KG1 (cell line): ENCODE measurements at places on chromosomes 3 and 15.
A peak's percentile ranks its signal among the peaks of the same experiment; 100 is the strongest.

- no peak for DNase-seq
Measured at GRCh38 chr15:97691078-97691477, 269.4 kb upstream of the ARRDC4 start.

GRCh38 chr3:56012721-56013120 is 455.5 kb downstream of the ERC2 start:
- no peak for DNase-seq

GRCh38 chr15:92074646-92075045 is 221.1 kb downstream of the SLCO3A1 start:
- no peak for DNase-seq

DNA sequence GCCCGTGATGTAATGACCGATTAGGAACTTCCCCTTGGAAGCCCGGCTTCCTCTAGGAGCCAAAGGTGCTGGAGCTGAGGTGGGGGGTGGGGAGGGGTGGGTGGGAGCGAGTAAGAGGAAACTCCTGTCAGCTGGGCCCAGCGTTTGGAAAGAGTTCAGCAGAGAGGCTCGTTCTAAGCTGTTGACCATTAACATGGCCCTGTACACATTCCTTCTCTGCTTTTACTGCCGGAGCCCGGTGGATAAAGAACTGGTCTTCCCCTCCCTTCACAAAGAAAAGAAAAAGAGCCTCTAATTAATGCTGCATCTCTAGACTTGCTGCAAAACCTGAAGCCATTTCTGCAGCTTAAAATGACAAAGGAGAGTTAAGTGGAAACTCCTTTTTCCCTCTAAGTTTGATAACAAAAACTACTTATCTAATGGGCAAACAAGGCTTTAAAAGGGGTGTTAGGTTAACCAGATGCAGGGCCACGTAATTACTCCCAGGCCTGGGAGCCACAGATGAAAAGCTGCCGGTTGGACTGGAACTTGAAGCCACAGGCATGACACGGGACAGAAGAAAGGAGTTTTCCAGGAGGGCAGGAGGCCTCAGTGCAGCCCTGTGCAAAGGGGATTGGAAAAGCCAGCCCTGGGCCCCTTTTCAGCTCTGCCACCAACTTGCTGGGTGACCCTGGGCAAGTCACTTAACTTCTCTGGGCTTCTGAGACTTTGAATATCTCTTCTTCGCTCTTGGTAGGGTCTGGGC is 71.3 kb downstream of the SMAD6 start:
- DNase-seq, result no peak

DNA sequence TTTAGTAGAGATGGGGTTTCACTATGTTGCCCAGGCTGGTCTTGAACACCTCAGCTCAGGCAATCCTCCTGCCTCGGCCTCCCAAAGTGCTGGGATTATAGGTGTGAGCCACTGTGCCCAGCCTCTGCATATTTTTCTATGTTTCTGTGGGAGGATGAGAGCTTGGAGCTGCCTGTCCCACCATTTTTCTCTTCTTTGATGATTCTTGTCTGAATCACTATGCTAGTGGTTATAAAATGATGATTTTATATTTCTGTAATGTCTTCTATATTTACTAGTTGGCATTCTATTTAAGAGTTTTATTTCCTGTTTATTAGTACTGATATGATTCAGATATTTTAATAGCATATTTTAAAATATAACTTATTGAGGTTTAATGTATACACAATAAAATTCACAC is 69.7 kb downstream of the CHCHD6 start:
- no peak for DNase-seq

DNA sequence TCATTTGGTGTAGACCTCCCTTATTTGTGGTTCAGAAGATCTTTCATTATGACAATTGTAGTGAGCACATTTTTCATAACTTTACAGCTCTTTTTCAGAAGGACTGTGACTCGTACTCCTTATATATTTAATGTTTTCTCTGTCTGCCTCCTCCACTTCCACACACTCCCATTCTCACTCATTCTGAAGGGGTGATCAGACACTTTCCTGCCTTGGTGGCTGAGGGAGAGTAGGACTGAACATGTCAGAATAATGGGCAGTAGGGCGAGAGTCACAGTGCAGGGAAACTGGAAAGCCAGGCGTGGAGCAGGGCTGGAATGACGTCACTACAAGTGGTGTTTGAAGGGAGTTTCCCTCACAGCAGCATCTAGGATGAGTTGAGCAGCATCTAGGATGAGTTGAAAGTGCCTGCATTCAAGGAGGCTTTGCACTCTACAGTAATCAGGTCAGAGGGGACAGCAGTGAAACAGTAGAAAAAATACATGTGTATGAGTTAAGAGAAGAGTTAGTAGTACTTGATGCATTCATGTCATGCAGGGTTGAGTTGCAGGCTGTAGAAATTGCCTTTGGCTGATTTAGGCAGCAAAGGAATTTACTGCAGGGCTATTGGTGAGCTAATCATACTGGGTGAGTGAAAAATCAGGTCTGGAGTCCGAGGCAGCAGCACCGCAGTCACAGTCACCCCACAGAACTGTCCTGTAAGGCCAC is 36.3 kb upstream of the FBXL22 start:
- DNase-seq, result no peak

DNA sequence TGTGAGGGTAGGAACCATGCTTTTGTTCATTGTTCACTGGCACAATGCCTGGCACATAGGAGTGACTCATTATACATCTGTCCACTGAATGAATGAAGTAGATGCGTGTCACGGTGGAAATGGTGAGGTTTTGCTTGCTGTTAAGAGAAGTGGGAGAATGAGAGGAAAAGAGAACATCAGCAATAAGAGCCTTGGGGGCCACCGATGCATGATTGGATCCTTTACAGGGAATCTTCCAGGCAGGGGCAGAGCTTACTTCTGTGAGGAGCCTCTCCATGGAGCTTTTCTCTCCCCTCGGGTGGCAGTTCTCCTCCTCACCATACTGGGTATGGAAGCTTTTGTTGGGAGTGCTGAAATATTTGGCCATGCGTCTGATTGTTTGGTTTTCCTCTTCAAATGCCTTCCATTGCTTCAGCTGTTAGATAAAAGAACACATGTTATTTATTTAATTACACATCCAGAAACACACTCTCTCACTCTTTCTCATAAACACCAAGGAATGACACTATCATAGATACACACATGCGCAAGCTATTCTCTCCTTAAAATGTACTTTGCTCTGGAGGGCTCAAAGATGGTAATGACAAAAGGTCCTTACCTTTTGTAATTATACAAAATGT is 78.9 kb upstream of the GSK3B start:
- DNase-seq, result no peak

DNA sequence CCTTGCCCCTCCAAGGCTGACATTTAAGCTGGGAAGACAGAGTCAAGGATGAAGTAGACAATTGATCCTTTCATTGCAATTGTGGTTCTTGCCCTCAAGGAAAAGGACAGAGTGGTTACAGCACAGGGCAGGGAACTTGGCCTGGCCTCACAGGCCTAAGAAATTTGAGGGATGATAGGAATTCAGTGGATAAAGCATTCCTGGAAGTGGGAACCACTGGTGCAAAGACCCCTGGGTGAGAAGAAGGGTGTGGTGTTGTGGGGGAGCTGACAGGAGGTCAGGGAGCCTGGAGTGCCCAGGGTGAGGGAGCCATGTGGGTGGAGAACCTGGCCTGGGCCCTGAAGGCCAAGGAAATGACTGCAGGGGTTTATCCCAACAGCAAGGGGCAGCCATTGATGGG is 287.4 kb downstream of the UACA start:
- DNase-seq, result no peak

GRCh38 chr3:73418681-73419080 is 206.1 kb downstream of the PDZRN3 start:
- no peak for DNase-seq

DNA sequence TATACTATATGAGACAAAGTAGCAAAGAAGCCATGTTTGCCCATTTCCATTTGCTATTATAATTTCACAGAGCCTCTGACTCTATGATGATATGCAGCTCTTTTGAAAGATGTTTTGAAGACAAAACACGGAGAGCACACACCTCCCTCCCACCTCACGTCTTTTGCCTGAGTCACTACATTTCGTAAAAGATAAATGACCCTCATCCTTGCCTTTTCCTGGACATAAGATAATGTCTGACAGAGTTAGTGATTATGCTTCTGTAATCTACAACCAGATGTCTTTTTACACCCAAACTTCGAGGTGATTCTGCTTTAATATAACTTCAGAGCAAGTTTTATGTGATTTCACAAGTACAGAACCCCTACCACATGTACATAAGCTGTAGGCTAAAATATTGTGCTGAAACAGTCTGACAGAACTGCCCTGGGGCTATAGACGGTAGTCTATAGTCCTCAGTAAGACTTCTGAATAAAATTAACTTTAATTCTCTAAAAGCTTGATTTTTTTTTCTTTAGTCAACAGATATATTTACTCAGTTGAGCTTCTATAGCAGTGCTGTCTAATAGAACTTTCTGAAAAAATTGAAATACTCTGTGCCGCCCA is 99.9 kb downstream of the CD200R1L start:
- DNase-seq, result no peak

GRCh38 chr15:52834379-52834778 is 44.2 kb upstream of the ONECUT1 start:
- DNase-seq, result no peak

GRCh38 chr3:97278506-97278905 is 464.1 kb downstream of the EPHA6 start:
- no peak for DNase-seq

- DNase-seq, result no peak
Measured at GRCh38 chr15:63211549-63211948, 22.1 kb downstream of the RAB8B start.

- no peak for DNase-seq
Measured at GRCh38 chr3:140756240-140757016, 78.6 kb downstream of the TRIM42 start.

- DNase-seq, result no peak
Measured at GRCh38 chr3:58609990-58610389, 32.8 kb upstream of the FAM107A start.

DNA sequence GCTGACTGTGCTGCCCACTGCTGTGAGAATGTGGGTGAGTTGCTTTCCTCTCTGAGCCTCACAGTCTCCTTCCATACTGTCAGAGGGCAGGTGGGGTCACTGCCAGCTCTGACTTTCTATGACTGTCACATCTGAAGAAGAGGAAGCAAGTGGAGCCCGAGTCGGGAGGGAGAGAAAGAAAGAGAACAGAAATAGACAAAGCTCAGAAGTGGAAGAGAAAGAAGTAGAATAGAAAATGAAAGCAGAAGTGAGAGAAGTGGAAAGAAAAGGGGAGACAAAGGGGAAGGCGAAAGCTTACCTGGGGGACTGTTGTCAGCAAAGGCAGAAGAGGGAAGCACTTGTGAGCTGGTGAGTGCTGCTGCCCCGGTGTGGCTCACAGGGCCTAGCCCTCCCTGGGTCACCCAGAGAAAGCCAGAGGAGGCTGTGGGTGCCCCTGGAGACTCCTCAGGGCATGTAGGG is 57.9 kb downstream of the EPHB1 start:
- DNase-seq, result peak; percentile 3

DNA sequence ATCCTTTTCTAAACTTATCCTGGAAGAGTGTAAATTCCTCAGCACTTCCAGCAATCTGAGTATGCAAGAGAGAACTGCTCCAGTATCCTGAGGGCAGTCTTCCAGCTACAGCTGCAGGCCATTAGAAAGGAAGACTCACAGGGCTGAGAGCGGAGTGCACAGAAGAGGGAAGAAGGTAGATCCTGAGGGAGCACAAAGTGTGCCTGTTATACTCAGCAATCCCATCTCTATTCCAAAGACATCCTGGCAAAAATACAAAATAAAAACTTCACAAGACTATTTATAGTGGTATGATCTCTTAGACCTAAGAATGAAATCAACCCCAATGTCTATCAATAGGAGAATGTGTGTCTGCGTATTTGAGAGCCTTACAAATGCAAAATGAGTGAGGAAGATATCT is 292.0 kb downstream of the ZIC1 start:
- DNase-seq, result no peak

GRCh38 chr3:70308760-70309159 is 3.7 kb downstream of the MDFIC2 start:
- no peak for DNase-seq

DNA sequence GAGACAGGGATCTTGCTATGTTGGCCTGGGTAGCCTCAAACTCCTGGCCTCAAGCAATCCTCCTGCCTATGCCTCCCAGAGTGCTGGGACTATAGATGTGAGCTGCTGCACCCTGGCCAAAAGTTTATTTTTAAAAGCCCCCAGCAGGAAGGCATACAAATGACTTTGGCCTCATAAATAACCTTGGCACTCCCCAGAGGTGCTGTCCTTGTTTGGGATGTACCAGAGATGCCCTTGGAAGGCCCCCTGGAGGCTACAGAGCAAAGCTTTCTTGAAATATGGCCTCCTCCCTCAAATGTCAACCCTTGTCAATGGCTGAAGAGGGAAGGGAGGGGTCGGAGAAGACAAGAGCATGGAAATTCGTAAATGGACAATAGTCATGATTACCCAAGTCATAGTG is 14.0 kb upstream of the RTP3 start:
- no peak for DNase-seq

DNA sequence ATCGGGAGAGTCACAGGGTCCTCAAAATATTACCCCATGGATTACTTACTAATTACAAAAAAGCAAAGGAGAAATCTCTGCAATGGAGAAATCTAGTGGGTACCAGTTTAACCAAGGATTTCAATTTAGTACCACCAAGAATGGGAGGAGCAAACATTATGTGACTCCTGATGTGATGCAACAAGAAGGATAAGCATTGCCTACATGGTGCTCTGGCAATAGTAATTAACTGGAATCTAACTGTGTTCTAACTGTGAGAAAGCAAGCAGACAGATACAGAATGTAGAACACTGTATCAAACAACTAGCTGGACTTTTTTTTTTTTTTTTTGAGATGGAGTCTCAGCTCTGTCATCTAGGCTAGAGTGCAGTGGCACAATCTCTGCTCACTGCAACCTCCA is 159.2 kb downstream of the TNIK start:
- DNase-seq, result no peak

DNA sequence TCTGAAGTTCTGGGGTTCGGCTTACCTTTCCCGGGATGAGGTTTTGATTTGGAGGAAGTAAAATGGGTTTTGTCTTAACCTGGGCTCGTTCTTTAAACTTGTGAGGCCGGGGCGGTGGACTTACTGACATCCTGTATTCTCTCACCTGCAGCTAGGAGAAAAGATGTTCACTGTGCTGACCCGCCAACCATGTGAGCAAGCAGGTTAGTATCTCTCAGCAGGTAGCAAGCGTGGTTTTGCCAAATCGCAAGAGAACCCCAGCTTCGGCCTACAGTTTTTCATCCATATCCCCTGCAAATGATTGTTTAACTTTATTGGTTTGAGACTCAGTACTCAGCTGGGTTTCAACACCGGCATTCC is 891 bp downstream of the ENTPD3 start:
- DNase-seq, result no peak

- no peak for DNase-seq
Measured at GRCh38 chr15:35852818-35853624, 307.1 kb upstream of the DPH6 start.

DNA sequence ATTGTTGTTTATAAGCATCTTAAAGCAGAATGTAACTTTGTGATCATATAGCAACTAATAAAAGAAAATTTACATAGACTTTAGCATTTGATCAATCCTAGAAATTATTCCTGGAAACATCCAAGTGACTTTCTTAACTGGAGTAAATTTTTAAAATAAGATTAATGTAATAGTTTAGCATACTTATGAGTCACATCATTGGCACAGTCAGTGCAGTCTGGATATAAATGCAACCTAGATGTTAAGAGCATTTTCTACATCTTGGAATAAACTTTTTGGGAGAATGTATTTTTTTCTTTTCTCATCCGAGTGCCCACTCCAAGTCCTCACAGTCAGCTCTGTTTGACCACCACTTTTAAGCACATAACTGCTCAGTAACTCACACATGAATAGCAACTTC is 324.6 kb upstream of the PLSCR5 start:
- DNase-seq, result no peak
